ENCODE measurements at places on chromosomes 7 and 10.

- DNase-seq, result no peak
These were observed 123.8 kb downstream of the ARID5B start for GRCh38 chr10:62025134-62025794.

- no peak for DNase-seq
These were observed 43.2 kb downstream of the KAT6B start for GRCh38 chr10:74869635-74870034.

GRCh38 chr7:129780257-129780973 is 168.9 kb downstream of the NRF1 start:
- DNase-seq, result no peak

GRCh38 chr10:61992059-61992460 is 90.6 kb downstream of the ARID5B start:
- no peak for DNase-seq

DNA sequence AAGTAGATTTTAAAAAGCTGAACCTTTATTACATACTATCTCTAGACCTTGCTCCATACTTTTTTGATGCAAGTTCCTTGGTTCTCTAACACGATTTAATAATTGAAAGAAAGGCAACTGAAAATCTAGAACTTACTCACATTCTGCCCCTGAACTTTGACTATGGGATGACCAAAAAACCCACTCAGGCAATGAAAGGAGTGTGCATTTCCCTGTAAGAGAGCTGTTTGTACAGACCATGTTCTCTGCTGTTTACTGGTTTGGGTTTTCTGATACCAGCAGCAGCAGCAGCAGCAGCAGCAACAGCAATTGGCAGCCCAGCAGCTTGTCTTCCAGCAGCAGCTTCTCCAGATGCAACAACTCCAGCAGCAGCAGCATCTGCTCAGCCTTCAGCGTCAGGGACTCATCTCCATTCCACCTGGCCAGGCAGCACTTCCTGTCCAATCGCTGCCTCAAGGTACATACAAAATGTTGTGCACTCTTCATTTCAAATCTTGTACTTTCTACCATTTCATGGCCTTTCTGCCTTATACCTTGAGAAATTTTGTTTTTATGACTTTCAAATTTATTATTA is 216.7 kb downstream of the FOXP2 start:
- DNase-seq, result no peak

DNA sequence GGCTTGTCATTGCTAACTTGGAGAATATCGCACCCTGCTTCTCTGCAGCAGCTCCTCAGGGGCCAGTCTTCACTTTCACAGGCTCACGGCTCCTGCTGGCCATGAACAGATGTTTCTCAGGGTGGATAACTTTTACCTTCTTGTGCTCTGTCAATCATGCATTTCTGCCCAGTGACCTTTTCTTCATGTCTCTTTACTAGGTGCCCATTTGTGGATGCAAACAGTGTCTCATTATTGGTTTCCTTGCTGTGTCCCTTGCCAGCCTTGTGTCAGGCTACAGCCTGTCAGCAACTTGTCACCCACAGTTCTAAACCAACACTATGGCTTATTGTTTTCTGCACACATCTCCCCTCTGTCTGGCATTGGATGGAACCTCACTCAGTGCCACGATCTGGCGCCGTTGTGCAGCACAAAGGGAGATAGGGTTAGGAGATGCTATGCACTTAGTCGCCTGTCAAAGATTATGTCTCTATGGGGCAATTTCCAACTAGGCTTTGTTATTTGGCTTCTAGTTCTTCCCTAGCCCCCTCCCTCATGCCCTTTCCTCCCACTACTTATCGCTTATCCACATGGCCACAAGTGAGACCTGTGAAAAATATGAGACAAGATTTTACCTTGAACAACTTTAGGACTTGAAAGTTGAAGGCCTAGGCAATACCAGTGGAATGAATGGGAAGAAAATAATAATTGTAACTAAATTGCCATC is 45.7 kb upstream of the NXPH1 start:
- no peak for DNase-seq

DNA sequence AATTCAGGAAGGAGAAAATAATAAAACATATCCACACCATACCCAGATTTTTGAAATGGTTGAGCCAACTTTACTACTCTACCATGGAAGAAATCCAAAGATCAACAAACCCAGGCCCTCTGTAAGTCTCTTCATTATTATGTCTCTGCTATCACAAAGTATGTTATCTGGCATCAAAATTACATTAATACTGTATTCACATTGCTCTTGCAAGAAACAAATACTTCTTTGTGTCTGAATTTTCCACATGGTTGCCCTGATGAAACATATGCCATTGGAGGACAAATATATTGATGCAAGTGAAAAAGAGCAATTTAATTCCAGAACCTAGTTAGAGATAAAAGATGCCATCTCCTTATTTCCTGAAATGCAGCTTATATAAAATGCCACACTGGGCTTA is 204.0 kb downstream of the FZD1 start:
- no peak for DNase-seq

DNA sequence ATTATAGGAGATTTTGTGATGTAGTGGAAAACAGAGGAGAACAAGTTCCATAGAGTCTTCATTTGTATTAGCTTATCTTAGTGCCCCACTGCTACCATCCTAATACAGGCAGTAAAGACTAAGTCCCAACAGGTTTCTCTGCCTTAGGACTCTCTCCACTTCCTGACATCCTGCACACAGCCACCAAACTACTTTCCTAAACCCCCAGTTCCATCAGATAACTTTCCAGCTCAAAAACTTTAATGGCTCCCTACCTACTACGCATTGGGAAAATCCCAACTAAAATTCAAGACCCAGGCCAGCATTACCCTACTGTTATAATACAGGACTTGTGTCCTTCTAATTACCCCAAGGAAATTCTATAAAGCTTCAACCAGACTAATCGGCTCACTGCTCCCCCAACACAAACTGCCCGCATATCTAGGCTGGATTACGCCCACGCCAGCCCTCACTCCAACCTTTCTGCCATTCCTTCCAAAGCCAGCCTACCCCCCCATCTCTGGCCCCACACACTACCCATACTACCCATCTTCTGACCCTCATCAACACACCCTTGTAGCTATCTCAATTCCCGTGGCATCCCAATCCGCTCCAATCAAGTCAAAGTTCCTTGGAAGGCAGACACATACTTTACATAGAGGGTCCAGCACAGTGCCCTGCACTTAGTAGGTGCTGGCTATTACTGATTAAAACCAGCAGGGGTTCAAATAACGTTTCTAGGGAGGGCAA is 1.4 kb downstream of the IDE start:
- DNase-seq, result no peak

- no peak for DNase-seq
These were observed 96.3 kb upstream of the ANKRD1 start for GRCh38 chr10:91017198-91017597.

All from liver (tissue), 10 donors.